ENCODE measurements at places on chromosomes 3 and 15. TPM values are rescaled to one million over a fixed set of nuclear protein-coding genes. Genes with fewer than 3 reads are reported as not detected.

DNA sequence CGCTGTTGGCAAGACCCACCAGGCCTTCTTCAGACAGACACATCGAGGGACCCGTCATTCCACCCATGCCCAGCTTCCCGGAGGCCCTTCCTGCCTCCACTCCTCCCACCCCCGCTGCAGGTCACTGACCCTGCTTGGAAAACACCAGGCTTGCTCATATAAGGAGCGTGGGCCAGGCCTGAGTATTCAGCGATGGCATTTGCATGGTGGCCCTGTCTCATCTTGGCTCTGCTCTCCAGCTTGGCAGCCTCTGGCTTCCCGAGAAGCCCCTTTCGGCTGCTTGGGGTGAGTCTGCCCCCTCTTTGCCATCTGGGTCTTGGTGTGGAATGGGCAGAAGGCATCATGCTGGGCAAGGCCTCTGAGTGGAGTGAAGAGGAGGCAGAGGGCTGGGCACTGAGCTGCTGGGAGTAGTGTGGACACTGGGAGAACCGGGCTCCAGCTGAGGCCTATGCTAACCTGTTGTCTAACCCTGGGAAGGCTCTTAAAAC lies at the start of gene ITIH3:
Gene ITIH3, plus strand, starts transcription at position 185 of the 488 bp plus-strand sequence. Its CDS starts 8 bp downstream, at position 193.
- no peaks in the 10 kb centered on the region for H3K4me1 ChIP-seq
- no peak within 1 kb of the TSS for H3K27ac ChIP-seq
- no peak within 1 kb of the TSS for H3K4me3 ChIP-seq
- no peak for DNase-seq
- peaks cover 2% of the 10 kb centered on the region for H3K27me3 ChIP-seq

DNA sequence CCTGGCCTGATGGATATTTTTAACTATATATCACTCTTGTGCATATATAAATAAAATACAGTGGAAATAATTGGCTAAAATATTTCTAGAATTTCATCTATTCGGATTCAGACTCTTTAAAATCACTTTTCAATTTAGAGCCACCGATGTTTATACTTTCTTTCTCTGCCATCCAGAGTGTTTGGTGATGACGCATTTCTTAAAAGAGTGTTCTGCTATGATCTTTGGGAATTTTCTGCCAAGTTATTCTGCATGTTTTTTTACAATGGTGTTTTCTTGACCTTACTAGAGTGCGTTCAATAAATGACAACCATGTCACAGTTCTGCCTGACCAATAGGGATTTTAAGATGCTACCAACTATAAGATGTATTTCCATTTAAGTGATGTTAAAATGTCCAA lies 30.2 kb downstream of the PPP2R3A start:
- H3K4me3 ChIP-seq, result no peak overlapping the region
- no peaks in the 10 kb centered on the region for H3K4me1 ChIP-seq
- H3K36me3 ChIP-seq, result no peaks in the 10 kb centered on the region
- no peak for DNase-seq
- no peaks in the 10 kb centered on the region for H3K27me3 ChIP-seq

GRCh38 chr15:88454867-88455810 lies 12.0 kb downstream of the MRPL46 start:
- H3K27ac ChIP-seq, result no peak overlapping the region
- peaks cover 12% of the 10 kb centered on the region for H3K36me3 ChIP-seq
- DNase-seq, result no peak
- peaks cover 2% of the 10 kb centered on the region for H3K4me1 ChIP-seq

DNA sequence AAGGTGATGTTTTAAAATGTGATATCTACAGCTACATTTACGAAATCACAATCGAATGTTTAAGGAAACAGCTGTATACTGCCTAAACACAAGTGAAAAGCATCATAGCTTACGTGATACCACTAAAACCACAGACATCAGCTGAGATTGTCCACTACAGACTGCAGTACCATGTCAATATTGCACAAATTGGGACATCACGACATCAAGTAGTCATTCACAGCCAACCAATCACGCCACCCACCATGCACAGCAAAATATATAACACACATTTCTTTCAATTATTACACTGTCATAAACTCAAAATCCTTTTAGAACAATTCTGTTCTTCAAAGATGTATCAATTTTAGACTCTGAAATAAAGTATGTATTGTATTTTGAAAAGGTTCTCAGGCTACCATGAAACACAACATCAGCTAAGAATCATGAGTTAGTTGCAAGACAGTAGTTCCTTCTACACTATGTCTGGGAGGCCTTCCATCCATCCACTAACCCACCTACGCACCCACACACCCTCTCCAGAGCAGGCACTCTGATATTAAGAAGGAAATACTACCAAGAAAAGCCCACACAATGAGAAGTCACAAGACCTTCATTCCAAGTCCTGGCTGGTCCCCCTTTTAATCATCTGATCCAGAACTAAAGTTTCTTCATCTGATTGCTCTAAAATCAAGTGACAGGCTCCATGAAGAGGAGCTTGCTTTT lies 3.1 kb downstream of the DMXL2 start:
- H3K27me3 ChIP-seq, result peaks cover 41% of the 10 kb centered on the region
- no peak overlapping the region for H3K4me3 ChIP-seq
- peaks cover 11% of the 10 kb centered on the region for H3K4me1 ChIP-seq
- H3K36me3 ChIP-seq, result peaks cover 2% of the 10 kb centered on the region
- no peak overlapping the region for H3K27ac ChIP-seq

GRCh38 chr15:87733977-87734376 lies 522.6 kb downstream of the NTRK3 start:
- no peaks in the 10 kb centered on the region for H3K36me3 ChIP-seq
- peaks cover 2% of the 10 kb centered on the region for H3K27me3 ChIP-seq
- no peak for DNase-seq
- peaks cover 8% of the 10 kb centered on the region for H3K4me1 ChIP-seq

GRCh38 chr15:25175789-25176615 lies 221.2 kb downstream of the SNRPN start:
- no peaks in the 10 kb centered on the region for H3K27me3 ChIP-seq
- H3K4me3 ChIP-seq, result no peak overlapping the region
- no peak for DNase-seq
- H3K36me3 ChIP-seq, result no peaks in the 10 kb centered on the region
- no peak overlapping the region for H3K27ac ChIP-seq
- no peaks in the 10 kb centered on the region for H3K4me1 ChIP-seq

GRCh38 chr3:161915418-161915750 lies 418.8 kb downstream of the OTOL1 start:
- no peaks in the 10 kb centered on the region for H3K27me3 ChIP-seq
- no peaks in the 10 kb centered on the region for H3K36me3 ChIP-seq
- H3K4me1 ChIP-seq, result no peaks in the 10 kb centered on the region
- H3K27ac ChIP-seq, result no peak overlapping the region

The PRTG gene
- total RNA-seq, result not detected

The ALPK3 gene
- total RNA-seq, result 0.10 TPM

The CHDH gene
- 0.91 TPM for total RNA-seq
